ENCODE measurements at places on chromosomes 2 and 18. TPM values are rescaled to one million over a fixed set of nuclear protein-coding genes. Genes with fewer than 3 reads are reported as not detected.

DNA sequence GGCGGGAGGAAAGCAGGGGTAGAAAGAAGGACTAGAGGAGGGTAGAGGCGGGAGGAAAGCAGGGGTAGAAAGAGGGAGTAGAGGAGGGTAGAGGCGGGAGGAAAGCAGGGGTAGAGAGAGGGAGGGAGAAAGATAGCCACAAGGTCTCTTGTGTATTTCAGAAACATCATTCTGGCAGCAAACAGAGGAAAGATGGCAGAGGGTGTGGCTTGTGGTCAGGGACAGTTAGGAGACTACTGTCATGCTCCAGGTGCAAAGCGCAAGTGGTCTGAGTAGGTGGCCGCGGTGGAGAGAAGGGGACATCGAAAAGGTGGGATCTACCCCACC, 82.4 kb upstream of the TAF1B start:
- no peak overlapping the region for H3K27ac ChIP-seq
- peaks cover 29% of the 10 kb centered on the region for H3K4me1 ChIP-seq
- peaks cover 11% of the 10 kb centered on the region for H3K27me3 ChIP-seq
- no peaks in the 10 kb centered on the region for H3K36me3 ChIP-seq
- no peak overlapping the region for H3K4me3 ChIP-seq

DNA sequence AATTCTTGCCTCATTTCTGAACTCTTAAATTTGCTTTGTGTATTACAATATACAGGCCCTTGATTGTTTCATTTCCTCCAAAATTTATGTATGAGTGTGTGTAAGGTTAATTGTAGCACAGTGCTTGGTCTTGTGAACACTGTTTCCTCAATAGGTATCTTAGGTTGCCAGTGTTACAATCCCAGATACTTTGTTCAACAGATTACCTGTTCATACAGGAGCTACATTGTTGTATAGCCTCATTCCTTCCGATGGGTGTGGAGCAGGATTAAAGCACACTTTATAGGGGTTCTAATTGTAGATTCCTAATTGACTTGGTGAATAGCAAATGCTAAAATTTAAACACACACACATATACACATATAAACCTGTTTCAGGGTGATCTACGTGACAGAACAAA, 10.7 kb downstream of the RBBP8 start:
- no peaks in the 10 kb centered on the region for H3K36me3 ChIP-seq
- no peak for DNase-seq
- H3K4me1 ChIP-seq, result peaks cover 7% of the 10 kb centered on the region
- no peaks in the 10 kb centered on the region for H3K27me3 ChIP-seq
- H3K4me3 ChIP-seq, result no peak overlapping the region
- no peak overlapping the region for H3K27ac ChIP-seq

DNA sequence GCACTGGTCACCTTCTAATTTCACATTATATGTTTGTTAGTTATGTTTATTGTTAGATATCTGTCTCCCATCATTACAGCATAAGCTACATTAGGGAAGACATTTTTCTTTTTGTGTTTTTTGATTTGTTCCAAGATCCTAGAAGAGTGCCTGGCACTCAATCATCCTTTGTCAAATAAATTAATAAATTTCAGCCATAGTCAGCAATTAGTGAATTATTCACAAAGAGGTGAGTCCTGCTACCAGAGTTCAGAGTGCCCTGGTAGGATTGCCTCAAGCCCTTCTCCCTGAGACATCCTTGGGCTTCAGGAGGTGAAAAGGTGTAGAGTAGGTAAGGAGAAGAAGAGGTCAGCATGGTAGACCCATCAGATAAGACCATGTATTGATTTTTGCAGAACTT, 186.2 kb upstream of the CTAGE1 start:
- H3K36me3 ChIP-seq, result no peaks in the 10 kb centered on the region
- no peak for DNase-seq
- H3K4me1 ChIP-seq, result no peaks in the 10 kb centered on the region
- H3K27me3 ChIP-seq, result peaks cover 18% of the 10 kb centered on the region
- H3K27ac ChIP-seq, result no peak overlapping the region

GRCh38 chr2:191862156-191862775, 15.4 kb upstream of the CAVIN2 start:
- peaks cover 2% of the 10 kb centered on the region for H3K36me3 ChIP-seq
- no peak for DNase-seq
- peaks cover 54% of the 10 kb centered on the region for H3K4me1 ChIP-seq
- no peaks in the 10 kb centered on the region for H3K27me3 ChIP-seq

Gene MC5R
- not detected for total RNA-seq

Gene TMEM200C
- 2.1 TPM for total RNA-seq

Gene MYL12A
- 500 TPM for total RNA-seq

Gene XDH
- total RNA-seq, result 0.78 TPM
